ENCODE measurements at places on chromosomes 7 and 10.
A peak's percentile ranks its signal among the peaks of the same experiment; 100 is the strongest.

DNA sequence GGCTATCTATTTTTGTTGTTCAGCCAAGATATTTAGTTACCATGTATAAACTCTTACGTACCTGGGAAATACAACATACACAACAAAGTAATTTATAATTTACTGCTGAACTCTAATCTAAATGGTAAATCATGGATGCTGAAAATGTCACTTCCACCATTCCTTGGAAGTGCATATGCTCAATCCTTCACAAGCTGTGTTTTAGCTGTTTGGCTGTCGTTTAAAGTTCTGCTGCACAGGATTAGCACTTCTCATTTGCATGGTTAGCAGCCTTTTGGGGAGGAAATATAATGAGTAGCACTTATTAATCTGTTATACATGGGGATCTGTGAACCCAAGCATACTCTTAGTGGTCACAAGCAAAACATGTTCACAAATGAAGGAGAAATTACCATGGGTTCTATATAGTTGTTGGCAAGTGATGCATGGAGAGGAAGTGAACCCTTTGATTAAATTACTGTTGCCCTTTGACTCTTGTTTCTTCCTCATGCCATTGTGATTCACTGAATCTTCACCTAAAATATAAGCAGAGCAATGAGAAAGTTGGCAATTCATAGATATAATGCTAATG, 18.5 kb downstream of the PIK3CG start:
- no peak for DNase-seq

GRCh38 chr7:110894111-110894510, 196.8 kb upstream of the LRRN3 start:
- no peak for DNase-seq

DNA sequence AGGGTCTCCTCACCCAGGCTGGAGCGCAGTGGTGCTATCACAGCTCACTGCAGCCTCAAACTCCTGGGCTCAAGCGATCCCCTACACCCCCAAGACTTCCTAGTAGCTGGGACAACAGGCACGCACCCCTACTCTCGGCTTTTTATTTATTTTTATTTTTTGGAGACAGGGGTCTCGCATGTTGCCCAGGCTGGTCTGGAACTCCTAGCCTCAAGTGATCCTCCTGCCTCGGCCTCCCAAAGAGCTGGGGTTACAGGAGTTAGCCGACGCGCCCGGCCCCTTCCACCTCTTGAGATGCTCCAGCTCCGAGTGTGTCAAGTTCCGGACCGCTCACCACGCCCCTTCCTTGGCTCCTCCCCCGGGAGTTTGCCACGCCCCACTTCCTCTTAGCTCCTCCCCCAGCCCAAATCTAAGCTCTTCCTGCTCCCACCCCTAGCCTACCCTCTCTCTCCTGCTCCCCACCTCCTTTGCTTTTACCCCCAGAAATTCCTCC, 6.3 kb downstream of the NAT16 start:
- DNase-seq = peak; percentile 75

DNA sequence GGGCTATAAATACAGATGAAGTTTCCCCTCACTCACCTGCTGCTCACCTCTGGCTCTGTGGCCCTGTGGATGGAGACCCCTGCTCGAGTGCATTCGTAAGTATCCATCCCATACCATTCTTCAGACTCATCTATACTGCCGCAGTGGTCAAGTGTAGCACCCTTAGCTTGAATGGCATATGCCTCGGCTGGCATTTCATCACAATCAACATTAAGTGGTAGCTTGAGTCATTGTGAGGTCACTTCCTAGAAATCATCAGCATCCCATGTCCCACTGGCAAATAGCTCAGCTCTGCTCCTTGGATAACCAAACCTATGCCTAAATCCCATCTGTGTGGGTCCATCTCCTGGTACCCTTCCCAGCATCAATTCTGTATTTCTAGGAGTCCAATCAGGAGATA, 38.2 kb downstream of the MDH2 start:
- DNase-seq = no peak

DNA sequence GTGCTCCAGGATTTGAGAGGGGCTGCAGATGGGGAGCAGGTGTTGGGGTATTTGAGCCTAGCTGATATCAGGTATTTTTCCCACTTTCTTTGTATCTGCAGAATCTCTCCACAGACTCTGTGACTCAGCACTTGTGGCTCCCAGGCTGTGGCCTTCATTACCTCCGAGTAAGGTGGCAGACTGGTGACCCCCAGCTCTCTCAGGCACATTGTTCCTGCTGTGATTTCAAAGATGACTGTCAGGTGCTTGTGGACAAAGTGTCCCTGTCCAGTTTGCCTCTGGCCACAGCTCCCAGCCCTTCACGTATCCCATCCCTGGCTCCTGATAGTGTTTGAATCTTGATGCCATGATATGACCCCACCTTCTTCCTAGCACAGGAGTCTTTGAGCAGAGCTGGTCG, 396.8 kb upstream of the PODXL start:
- DNase-seq = no peak

DNA sequence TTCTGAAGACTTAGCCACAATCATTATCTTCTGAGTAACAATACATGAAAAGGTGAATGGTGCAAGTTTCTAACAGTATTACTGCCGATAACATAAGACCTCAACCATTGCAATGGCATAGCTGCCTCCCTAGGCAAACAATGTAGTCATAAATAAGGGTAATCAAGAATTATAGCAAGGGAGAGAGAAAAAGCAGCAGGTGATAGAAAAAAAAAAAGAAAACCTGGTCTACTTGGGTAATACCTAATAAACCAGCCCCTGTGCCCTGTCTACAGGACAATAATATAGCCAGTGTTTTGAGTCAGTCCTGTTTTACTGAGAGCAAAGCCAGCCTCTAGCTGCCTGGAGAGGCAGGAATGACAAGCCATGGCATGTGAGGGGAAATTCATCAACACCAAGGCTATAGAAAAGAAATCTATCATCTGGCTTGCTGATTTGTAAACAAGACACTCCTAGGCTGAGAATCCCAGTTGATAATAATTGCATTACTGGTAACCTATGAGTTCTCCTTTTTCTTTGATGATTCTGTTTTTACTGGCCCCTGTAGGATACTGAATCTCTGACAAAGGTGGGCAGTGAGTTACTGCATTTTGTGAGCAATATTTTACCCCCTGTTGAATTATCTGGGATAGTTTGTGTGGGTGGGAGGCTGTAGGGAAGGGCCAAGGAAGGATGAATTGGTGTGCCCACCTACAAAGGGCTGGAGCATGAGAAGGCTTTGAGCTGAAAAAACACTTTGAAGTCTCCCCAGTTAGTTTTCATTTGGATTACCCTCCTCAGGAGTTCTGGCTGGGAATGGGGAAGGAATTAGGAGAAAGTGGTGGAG, 1.7 kb upstream of the WEE2 start:
- DNase-seq = no peak

GRCh38 chr7:53602817-53603418, 567.5 kb downstream of the POM121L12 start:
- no peak for DNase-seq

DNA sequence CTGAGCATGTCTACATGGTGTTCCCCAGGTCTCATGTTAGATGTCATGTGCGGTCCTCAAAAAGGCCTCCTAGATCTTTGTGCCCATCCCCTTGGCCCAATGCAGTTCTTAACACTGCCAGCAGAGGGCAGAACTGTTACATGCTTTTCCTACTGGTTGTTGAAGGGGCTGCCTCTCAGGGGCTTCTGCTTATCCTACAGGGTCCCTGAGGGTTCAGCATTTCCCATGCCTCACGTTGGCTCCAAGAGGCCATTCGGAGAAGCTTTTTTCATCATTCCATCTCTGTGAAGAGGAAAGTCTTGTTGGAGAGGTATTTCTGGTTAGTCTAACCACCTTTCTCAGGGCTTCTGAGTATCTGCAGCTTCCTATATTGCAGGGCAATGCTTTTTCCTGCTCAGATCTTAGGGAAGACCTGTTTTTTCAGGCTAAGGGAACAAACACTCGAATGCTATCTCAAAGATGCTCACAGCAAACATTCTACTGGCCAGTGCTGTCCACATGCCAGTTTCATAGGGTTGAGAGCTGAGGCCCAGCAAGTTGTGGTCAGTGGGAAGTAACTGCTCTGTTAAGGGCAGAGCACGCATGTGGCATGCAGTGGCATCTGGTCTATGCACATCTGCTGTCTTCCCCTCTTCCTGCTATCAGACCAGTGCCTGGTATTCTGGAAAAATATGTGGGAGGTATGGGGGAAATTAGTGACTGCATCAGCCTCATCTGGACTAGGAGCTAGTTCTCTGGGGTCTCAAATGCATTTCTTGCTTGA, 31.5 kb downstream of the MBL2 start:
- DNase-seq = peak; percentile 50

Data from activated naive CD8-positive, alpha-beta T cell treated with anti-CD3 and anti-CD28 coated beads, Interleukin-2, amount 50 U/mL, for 24 hours (primary cell).